ENCODE measurements at places on chromosomes 5 and 9.

DNA sequence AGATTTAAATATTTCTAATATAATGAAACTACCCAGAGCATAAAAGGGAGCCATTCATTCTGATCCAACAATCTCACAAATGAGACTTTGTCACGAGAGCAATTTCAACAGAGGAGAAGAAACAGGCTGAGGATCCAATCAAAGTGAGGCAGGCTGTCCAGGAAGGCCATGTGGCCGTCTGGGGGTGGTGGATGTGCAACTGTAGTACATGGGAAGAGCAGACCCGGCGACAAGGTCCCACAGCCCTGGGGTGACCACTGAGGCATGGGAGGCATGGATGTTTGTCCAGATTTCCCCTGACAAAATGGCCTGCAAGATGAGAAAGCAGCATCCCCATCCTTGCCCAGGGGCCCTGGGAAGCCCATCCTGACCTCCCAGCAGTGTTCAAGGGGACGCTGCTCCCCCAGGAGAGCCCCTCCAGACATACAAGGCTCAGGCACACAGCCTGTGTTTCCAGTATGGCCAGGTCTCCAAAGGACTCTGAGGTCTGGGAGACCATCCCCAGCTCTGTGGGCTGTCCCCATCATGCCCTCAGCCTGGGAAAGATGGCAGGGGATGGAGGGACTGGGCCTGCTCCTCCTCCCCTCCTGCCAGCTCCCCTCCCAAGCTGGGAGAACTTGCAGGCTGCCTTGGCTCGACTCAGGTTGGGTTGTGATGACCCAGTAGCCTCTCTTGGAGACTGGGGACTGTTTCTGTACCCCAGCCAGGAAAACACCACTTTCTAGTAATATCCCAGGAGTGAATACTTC lies 27.5 kb upstream of the FCN2 start:
- no peak for DNase-seq

DNA sequence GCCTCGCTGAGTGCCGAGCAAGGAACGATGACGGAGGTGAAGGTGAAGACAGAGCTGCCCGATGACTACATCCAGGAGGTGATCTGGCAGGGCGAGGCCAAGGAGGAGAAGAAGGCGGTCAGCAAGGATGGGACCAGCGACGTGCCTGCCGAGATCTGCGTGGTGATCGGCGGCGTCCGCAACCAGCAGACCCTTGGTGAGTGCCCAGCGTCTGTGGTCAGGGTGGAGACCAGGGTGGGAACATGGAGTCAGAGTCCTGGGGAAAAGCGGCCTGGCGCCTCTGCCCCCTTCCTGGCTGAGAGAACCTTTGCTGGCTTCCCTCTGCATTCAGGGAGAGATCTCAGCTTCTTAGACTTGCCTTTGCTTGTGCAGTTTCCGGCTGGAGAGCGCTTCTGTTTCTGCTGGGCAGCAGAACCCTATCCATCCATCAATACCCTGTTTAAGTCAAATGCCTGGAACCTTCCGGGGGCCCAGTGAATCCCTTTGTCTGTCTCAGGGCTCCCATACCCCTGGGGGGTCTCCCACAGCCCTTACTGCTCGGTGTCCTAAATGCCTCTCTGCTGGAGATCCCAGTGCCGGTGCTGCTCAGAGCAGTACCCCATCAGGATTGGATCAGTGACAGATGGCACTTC lies 89.6 kb downstream of the AMBP start:
- no peak for DNase-seq

DNA sequence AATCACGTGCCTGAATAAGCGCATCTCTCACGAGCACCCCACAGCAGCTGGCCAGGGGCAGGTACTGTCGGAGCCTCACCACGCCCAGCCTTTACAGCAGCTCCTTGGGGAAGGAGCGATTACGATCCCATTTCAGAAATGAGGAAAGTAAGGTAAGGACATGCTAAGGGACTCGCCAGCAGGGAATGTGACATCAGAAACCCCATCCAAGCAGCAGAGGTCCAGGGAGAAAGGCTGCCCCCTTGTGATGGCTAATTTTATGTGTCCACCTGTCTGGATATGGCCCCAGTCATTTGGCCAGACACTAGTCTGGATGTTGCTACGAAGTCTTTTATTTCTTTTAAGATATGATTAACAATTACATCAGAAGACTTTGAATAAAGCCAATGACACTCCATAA lies 77.3 kb downstream of the UBE2QL1 start:
- no peak for DNase-seq

GRCh38 chr5:77452351-77452750 lies 39.8 kb downstream of the WDR41 start:
- no peak for DNase-seq

- no peak for DNase-seq
Observed at GRCh38 chr5:55327281-55327680, 19.5 kb downstream of the MTREX start.

GRCh38 chr9:1415146-1415545 lies 365.0 kb downstream of the DMRT2 start:
- no peak for DNase-seq

DNA sequence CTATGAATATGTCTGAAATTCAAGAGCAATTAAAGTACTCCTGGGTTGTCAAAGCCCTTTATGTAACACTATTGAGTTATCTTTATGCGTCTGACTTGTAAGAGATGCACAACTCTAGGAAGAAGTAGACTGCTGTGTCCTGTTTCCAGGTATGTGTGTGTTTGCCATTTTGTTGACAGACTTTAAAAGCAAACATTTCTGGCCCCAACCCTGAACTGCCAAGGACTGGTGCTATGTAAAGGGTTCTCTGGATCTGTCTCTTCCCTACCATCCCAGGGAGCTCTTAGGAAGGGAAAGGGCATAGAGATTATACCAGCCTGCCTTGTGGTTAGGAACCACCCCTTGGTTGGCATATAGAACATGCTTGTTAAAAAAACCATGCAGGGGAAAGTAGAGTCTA lies 12.1 kb downstream of the SLC22A5 start:
- no peak for DNase-seq

DNA sequence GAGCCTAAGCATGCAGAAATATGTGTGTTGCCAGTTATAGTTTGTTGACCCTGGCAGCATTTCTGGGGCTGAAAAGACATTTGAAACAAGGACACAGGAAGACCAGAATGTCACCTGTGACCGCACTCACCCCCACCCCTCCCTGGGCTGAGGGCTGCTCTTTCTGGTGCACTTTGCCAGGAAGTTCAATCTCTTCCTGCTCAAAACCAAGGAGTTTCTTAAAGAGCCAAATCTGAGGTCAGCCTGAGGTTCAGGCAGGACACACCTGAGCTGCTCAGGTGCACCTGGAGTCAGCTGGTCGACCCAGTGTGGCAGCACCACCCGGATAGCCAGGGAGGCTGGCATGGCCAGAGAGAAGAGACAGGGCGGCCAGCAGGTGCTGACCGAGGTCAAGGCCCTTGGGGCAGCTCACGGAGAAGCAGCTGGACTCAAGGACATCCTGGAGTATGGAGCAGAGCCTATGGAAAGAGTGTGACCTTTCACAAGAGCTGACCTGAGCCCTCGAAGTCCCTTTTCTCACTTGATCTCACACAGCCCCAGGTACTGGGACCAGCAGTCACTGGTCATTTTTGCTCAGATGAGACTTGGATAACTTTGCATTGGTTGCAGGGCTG lies 376.9 kb upstream of the IRX4 start:
- DNase-seq: no peak

GRCh38 chr9:133995012-133995896 lies 3.1 kb upstream of the VAV2 start:
- no peak for DNase-seq

Measured in stimulated activated CD8-positive, alpha-beta memory T cell treated with anti-CD3 and anti-CD28 coated beads, Interleukin-4, amount 100 ng/mL, for 4 hours (primary cell).